Naive thymus-derived CD4-positive, alpha-beta T cell (primary cell): ENCODE measurements at places on chromosomes 7 and 10. TPM values are rescaled to one million over a fixed set of nuclear protein-coding genes. Genes with fewer than 3 reads are reported as not detected.

The SLC13A4 gene
- not detected for total RNA-seq

DNA sequence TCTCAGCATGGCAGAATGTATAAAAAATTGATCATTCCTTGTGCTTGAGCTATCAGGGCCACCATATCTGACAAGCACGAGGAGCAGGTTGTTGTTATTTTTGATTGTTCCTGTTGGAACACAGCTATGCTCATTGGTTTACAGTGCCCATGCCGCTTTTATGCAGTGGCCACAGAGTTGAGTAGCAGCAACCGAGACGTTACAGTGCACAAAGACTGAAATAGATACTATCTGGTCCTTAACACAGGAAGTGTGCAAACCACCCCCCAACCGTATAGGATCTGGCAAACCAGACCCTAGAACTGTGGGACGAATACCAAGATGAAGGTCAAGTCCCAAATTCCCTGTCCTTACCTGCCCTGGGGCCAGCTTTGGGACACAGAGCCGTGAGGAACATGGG is 216.6 kb downstream of the KLF6 start:
- DNase-seq = no peak

DNA sequence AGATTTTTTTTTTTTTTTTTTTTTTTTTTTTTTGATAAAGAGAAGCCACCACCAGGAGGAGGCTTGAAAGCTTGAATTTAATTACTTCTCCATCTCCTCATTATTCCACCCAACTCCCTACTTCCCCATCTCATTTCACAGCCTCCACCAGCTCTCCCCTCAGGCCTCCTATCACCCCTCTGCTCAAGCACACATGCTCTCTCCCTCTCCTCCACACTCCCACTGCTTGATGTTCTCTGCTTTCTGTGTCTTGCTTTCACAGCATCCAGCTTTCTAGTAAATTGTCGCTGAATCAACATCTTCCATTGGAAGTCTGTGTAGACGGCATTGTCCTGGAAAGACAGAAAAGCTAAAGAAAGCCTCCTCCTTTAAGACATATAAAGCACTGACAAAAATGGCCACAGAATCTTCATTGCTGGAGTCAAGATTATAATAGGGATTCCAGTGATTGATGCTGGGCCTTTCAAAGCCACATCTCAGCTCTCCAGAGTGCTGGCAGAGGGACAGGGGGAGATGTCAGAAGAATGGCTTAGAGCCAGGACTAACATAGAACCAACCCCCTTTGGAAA is 58.3 kb downstream of the DOCK4 start:
- no peak for DNase-seq

The GIMAP5 gene
- total RNA-seq = 373 TPM

GRCh38 chr10:109894516-109894915 is 28.8 kb downstream of the XPNPEP1 start:
- DNase-seq = no peak

The ADARB2 gene
- total RNA-seq = 12.3 TPM

DNA sequence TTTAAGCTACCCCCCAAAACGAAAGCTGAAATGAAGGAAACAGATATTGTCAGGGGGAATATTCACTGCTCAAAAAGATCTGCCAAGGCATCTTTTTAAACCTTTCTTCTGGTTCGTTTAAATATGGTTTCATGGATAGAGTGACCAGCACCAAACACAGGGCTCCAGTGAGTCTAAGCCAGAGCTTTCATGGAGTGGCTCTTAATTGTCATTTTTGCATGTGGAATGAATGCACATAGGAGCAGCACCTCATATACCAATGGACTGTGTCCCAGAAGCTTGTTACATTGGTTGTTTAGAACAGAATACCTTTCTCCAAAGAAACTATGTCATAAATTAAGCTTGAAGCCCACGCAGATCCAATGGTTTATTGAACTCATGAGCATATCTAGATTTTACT is 17.3 kb downstream of the MKX start:
- DNase-seq = no peak

- no peak for DNase-seq
Observed at GRCh38 chr7:84900215-84900614, 286.6 kb downstream of the SEMA3D start.

The SNCG gene
- total RNA-seq = 0.45 TPM

DNA sequence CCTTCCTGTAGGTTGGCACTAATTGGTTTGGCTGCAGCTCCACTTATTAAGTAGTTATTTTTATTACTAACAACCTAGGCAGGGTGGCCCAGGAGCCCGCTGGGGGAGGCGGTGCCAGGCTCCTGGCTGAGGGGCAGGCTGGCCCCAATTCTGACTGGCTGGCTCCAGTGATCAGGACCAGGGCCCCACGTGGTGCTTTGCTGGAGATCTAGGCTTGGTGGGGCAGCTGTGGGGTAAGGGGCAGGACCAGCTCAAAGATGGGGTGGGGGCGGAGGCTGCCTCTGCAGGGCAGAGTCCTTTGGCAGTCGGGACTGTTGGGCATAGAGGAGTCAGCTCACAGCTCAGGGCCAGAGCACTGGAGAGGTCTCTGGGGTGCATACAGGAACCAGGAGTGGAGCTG is 2.4 kb downstream of the ASL start:
- DNase-seq = no peak

- DNase-seq = no peak
Observed at GRCh38 chr10:74263996-74264395, 113.0 kb downstream of the ADK start.

DNA sequence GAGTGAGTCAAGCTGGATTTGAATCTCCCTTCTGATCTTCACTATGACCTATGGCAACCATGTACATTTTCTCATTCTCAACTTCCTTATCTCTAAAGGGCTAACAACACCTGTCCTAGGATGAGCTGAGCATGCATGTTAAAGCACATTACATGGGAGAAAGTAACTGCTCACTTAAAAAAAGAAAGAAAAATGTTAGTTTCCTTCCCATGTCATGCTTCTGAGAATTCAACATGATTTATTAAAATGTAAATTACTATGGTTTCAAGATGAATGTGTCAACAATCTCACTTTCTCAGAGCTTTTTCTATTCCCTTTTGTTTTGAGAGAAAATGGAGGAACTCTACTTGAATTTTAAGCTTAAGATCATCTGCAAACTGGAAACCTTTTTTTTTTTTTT is 295.3 kb downstream of the SKIDA1 start:
- DNase-seq = no peak

- DNase-seq = no peak
Observed at GRCh38 chr7:5709347-5709950, 72.0 kb downstream of the RNF216 start.
